AG04449 (cell line): ENCODE measurements at places on chromosomes 3 and 15.

DNA sequence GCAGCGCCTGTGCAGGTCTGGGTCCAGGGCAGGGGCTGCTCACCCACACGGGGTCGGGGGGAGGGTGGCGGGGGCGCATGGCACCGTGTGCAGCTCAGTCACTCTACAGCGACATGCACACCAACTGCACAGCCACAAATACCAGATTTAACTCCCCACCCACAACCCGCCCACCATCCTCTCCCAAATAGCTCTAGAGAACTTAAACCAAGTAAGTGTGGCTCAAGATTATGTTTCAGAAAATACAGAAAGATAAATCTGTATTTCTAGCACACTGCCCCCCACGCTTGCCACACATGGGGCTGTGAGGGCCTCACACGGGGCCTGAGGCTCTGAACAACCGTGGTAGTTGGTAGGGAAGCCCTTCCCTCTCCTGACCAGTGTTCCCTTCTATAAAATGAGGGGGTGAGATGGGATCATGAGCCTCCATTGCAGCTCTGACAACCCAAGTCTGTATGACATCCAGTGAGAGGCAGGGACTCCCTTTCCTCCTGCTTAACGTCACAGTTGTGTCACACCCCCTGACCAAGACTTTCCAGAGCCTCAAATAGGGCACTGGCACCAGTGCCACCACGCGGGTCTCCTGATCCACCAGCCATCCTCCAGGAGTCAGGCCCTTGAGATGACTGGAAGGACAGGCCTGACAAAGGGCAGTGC is 23.1 kb downstream of the POC1A start:
- DNase-seq = no peak

DNA sequence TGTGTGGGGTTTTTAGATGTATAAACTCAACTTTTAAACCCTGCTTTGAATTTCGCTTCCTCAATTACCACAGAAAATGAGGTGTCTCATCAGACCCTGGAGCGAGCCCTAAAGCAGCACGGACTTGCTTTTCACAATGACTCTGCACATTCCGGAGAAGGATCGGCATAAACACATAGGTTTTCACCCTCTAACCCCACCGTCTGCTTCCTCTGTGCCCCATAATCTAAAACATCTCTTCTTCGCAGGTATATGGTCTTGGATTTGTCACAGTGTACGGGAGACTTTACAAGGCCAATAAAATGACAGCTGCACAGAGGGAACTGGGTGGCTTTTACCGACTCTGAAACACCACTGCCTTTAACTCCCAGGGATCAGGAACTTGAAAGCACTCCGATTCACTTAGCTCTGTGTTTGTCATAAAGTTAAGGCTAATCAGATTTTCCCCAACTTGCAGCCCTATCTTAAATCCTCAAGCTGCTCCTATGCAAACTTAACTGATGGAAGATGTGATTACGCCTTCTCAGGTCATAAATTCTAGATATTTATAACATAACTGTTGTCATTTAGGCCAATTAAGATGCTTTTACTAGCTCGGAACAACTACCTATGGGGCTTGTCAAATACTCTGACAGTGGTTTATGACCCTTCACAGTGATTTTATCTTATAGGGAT is 133.4 kb upstream of the WNT5A start:
- no peak for DNase-seq

DNA sequence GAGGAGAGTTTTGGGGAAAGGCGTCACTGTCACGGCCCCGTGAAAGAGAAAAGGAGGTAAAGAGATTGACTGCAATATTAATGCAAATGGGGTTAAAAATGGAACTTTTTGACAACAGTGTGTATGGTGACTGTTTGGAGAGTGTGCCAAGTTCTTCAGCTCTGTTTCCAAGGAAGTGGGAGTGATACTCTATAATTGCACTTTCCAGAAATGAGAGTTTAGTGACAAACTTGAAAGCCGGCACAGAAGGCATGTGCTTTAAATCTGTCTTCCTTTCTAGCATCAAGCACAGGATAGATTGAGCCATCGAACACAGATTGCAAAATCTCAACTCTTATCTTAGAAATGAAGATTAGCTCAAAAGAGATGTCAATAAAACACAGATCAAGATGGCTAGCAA is 51.9 kb upstream of the SNRPA1 start:
- DNase-seq = no peak

DNA sequence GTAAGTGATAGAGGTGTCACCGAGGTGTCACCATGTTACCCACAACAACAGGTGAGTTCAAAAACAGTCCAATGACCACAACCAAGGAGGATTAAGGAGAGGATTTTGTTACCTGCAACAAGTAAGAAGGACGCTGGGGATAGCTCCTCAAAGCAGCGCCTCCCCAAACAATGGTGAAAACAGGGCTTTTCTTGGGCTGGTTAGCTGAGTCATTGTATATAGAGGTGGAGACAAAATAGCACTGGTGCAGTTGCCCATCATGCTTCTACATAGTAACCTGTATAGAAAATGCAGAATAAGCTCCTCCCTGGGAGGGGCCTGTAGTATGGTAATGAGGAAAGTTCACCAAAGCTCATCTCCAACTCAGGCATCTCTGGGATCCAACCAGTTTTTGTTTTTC is 116.9 kb upstream of the EIF1B start:
- no peak for DNase-seq
